ENCODE measurements at places on chromosomes 3 and 15. TPM values are rescaled to one million over a fixed set of nuclear protein-coding genes. Genes with fewer than 3 reads are reported as not detected.

- DNase-seq = no peak
Observed at GRCh38 chr3:179921500-179921899, 115.2 kb downstream of the PEX5L start.

DNA sequence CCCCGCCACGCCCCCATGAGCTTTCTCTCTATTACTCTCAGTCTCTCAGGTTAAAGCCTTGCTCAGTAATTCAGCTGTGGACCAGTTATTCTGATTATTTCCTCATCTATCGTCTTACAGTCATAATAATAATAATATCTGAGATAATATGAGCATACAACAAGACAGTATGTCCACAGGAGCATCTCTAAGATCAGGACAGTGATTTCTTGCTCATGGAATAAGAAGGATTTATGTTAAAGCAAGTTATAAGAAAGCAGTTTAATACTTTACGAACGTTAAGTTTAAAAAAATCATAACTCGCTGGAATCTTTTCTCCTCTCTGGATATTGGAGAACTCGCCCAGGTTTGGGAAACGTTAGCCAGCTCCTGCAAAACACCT, 643 bp upstream of the LMCD1 start:
- DNase-seq = no peak

Gene LTK
- total RNA-seq = 2.2 TPM

DNA sequence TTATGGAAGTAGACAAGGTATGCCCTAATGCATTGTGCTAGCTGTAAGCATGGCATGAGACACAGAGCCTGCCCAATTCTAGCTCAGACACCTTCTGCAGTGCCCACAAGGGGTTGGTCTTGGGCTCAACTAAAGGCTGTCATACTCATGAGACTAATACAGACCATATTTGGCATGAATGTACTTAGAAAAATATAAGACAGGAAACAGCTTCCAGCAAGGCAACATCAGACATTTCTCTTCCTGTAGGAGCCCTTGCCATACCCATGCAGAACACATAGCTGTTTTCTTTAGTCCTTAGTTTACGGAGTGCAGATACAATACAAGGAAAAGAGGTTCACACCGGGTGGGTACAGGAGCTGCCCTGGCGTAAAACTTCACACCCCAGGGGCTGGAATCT, 30.5 kb upstream of the NR1I2 start:
- DNase-seq = no peak

DNA sequence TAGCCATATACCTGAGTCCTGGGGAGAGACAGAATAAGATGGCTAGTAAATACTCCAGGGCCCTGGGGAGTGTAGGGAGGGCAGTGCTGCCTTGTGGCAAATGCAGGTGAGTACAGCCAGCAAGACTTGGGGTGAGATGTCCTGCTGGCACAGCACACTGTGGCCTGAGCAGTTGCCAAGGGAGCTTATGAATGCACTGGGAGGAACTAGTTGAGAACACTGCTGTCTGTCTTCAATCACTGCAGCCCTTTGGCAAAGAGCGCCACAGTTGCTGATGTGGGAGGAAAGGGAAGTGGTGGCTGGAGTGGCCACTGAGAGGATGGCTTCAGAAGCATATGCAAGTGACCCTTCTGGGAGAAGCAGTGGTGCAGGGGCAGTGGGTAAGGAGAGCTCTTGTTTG, 264.6 kb downstream of the RORA start:
- DNase-seq = no peak

DNA sequence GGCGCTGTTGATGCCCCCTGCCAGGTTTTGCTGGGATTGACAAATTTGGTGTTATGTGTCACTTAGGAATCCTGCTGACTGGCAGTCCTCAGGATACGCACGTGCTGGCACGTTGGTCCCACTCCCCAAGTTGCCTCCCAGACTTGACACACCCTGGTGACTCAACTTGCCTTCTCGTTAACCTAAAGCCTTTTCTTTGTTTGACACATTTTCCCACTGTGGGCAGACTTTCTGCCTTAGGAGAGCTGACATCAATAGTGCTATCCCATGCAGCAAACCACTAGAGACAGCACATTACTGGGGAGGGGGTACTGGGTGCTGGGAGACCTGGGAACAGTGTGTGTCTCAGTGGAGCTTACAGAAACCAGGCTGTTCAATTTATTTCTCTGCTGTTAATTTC, 104.3 kb downstream of the OXNAD1 start:
- DNase-seq = no peak

Gene TP53BP1
- total RNA-seq = 19.3 TPM

DNA sequence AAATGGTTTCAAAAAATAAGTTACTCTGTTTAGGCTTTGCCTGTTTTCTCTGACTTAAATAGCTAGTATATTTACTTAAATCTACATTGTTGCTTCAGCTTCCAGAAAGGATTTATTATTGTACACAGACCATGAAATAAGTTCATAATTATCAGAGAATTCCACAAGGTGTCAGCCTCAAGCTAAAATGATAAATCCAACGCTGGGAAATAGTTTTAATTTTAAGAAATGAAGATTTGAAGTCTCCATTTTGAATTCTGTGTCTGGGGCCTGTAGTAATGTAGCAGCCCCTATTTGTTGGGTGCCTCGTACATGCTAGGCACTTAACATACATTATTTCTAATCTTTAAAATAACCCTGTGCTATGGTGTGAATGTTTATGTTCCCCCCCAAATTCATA, 92.6 kb upstream of the KCNMB2 start:
- DNase-seq = no peak

Gene EXD1
- 0.30 TPM for total RNA-seq

- no peak for DNase-seq
Observed at GRCh38 chr15:92326236-92326635, 67.4 kb upstream of the ST8SIA2 start.

DNA sequence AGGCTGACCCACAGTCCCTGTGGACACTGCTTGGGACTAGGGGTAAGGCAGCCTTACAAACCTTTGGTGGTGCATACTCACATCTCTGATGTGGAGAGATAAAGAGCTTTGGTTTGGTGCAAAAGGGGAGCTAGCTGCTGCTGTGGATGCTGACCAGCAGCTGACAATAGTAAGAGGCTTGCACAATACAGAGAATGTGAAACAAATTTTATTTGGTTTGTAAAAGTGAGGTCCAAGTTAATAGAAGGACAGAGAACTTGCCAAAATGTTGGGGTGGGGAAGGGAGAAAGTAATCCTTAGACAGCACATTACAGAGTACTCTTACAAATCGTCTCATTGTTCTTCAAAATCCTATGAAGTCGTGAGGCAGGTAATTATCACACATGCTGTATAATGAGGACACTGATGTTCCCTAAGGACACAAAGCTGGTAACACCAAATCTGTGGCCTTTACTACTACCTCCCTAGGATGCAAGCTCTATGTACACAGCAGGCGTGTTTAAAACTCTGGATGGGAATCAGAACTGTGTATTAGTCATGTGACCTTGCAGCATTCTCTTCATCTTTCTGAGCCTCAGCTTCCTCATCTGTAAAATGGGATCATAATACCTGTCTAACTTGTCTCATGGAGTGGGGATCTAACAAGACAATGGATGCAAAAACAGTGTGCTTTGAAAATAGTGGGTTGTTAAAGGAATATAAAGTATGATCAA, 21.6 kb downstream of the ARHGAP31 start:
- DNase-seq = no peak

DNA sequence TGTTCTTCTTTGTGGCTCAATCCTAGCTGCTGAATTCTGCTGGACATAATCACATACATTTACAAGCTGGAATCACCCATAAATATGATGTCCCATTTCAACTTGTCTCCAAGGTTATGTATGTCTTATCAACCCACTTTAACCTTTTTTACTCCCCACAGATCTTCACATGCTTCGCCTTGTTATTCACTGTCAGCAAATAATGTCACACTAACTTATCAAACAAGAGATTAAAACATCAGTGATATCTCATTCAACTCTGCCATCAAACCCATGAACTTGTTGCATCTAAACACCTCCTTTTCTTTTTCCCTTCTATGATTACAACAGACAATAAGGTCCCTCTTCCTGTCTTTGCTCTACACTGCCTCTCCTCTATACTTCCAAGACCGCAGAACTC, 240.7 kb downstream of the TBC1D5 start:
- DNase-seq = no peak

GRCh38 chr3:33403756-33404155, 36.4 kb downstream of the UBP1 start:
- DNase-seq = no peak

DNA sequence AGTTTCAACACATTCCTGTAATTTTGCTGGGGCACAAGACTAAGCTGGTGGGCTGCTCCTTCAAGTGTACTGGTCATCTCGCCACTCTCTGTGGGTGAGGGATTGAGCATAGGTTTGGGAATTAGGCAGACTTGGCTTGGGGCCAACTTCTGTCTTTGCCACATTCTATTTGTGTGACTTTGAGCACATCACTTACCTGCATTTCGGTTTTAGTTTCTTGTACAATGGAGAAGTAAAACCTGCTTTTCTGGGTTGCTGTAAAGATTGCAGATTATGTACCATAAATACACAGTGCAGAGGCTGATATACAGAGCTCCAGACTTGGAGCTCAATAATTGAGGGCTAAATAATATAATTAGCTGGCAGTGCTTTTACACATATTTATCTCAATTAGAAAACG, 162.1 kb downstream of the C3orf38 start:
- no peak for DNase-seq

DNA sequence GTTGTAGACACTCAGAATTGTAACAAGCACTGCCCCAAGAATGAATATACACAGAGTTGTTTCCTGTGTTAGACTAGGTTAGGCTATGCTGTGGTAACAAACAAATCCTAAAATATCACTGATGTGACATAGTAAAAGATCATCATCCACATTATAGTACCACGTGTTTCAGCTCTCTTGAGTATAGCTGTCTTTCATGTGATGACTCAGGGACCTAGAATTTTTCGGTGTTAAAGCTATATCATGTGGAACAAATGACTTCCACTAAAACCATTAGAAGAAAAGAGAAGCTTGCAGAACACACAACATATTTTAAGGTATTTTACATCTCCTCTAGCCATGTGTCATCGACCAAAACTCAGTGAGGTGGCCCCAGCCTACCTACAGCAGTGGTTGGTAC, 307.9 kb upstream of the RBMS3 start:
- DNase-seq = no peak

Gene HAPLN3
- total RNA-seq = 4.4 TPM

Gene CADPS
- total RNA-seq = not detected

DNA sequence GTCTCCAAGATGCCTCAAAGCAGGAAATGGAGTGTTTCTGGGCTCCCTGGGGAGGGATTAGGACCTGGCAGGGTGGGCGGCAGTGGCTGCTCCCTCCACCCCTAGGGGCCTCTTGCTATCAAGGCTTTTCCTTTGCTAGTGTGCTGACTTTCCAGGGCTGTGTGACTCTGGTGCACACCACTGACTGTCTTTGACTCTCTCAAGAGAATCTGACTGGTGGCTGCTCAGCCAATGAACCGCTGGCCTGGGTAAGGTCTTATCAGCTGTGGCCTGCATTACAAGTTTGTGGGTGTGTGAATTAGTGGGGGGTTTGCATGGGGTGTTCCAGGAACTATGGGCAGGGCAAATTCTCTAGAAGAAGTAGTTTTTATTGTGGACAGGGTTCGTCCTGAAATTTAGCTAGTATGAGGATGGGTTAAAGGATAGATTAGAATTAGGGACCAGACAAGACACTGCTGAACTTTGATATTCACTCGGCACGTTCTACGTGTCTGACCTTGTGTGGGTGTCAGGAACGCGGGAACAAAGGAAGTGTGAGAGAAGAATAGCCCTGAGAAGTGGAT, 29.5 kb downstream of the SIAH2 start:
- no peak for DNase-seq

Gene PAK6
- total RNA-seq = 9.3 TPM

DNA sequence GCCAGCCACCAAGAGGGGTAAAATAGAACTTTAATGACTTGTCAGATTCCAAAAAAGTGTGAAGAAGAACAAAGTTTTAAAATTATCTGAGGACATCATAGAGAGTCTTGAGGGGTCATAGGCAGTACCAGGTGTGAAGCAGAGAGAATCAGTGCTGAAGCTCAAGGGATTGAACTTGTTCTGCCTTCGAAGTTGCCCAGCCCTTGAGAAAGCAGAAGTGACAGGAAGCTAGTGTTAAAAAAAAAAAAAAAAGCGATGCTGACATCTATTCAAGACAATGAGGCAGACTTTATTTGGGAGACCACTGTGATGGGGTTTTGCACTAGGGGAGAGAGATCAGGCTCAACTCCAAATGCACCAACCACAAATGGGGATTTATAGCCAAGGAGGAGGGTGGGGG, 21.8 kb downstream of the FBXO22 start:
- no peak for DNase-seq

Gene GHSR
- not detected for total RNA-seq

GRCh38 chr3:66239513-66240123, 18.8 kb downstream of the SLC25A26 start:
- DNase-seq = no peak

GRCh38 chr15:53962646-53963561, 15.3 kb upstream of the UNC13C start:
- no peak for DNase-seq

DNA sequence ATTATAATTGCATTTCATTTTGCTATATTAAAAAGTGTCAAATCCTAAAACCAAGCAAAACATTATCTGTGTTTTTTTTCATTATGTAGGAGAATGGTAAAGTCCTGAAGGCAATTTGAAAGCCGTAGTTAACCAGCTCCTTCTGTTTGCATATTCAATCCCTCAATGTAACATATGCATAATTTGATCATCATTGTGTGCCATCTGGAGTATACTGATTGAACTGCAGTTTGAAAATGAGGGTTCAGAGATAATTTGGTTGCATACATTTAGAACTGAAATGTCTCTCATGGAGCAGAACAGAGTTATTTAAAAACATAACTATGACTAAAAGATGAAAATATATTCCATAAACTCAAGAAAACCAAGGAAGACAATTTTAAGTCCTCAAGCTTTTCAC, 518.6 kb downstream of the GBE1 start:
- no peak for DNase-seq

Gene ZIC1
- total RNA-seq = not detected

Gene C3orf20
- not detected for total RNA-seq
